ENCODE measurements at places on chromosomes 3 and 15.

GRCh38 chr3:191339316-191339917 lies 9.1 kb upstream of the UTS2B start:
- DNase-seq, result no peak

GRCh38 chr3:48423883-48424695 lies 5.8 kb downstream of the PLXNB1 start:
- no peak for DNase-seq

GRCh38 chr3:38029400-38030125 lies at the start of gene PLCD1:
PLCD1 (minus strand) TSS chr3:38029642; CDS start chr3:38029539, 103 bp downstream.
- peak; percentile 88 for DNase-seq

DNA sequence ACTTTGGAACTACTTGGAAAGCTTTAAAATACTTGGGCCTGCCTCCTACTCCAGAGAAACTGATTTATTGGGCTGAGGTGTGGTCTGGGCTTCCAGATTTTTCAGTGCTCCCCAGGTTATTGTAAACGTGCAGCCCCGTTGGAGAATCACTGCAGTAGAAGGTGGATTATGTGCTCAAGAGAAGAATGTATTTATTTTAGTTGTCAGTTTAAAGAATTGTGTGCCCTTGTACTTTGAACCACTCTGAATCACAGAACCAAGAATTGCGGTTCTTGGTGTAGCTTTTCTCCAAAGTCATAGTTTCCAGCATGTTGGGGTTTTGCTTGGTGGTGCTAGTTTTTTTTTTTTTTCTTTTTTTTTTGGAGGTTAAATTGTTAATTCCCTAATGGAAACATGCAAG lies 1.6 kb downstream of the TATDN2 start:
- peak; percentile 44 for DNase-seq

DNA sequence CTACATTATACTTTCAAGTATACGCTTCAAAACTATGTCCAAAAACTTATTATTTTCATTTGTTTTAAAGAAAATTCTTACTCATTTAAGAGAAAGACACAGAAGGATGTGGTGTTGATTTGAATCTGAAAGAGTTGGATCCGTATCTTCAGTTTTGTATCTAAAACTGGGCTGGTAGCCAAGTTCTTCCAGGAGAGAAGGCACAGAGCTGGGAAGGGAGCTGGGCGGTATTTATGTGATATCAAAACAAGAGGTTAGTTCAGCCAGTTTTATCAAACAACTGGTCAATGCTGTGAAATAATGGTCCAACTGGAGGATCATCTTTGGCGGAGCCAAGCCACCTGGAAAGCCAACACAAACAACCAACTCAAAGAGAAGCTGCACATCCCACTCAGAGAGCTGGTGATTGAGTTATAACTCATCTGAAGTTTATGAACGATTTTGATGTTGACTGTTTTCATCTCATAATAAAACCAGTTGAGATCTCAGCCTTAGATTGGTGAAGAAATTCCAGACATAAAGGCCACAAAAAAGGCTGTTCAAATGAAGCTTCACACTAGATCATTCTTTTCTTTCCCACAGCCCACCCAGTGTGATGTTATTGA lies 489.6 kb upstream of the RASGRP1 start:
- no peak for DNase-seq

DNA sequence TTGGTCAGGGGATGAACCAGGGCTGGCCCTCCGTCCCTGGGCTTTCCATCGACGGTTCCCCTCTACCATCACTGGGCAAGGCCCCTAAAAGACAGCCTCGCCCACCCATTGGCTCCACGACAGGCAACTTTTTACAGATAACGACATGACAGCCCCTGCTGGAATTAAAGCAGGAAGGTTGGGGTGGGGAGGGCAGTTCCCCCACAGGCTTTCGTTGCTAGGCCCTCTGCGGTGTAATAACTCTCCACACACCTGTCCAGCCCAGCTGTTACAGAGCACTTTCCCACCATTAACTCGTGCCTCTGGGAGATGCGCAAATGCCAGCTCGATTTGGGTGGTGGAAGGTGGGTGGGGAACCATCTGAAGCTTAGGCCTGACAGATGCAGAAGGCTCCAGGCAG lies 264.2 kb upstream of the TLE3 start:
- no peak for DNase-seq

- DNase-seq, result no peak
Measured at GRCh38 chr15:69888406-69888805, 209.3 kb downstream of the TLE3 start.

GRCh38 chr15:62107571-62108121 lies 40.9 kb downstream of the C2CD4A start:
- DNase-seq, result no peak

- DNase-seq, result peak; percentile 82
Measured at GRCh38 chr15:62391641-62392262, 226.7 kb upstream of the C2CD4B start.

DNA sequence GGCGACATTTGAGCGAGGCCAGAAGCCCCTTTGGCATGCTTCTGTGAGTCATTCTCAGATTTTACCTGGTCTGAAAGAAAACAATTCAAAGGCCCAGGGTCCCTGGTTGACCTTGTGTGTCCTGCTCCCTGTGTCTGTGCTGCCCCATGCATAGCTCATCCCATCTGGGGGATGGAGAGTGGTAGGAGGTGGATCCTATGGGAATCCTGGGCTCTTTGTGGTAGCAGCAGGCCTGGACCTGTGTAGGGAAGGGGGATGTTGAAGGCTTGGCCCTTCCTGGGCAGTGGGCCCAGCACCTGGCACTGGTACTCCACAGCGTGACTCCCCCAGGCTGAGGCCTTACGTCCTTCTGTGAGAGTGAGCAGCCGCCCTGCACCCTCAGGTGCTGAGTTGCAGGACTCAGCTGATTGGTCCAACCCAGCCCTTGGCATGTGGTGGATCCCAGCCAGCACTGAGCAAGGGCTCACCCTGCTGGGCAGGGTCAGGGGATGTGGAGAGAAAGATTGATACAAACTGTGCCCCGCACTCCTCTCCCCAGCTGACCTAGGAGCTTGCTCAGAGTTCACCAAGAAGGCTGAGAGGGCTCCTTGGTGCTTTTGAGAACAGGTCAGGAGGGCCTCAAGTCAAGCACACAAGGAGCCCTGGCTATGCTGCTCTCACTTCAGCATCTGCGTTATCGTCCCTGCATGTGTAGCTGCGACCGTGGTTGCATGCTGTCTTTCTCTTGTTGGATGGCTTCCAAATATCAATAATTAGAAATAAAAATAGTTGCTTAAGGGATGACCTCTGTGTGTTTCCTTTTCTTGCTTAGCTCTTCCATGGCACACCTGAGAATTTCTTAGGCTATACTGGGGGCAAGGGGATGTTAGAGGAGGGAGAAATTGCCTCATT lies 21.4 kb upstream of the JMJD7 start:
- DNase-seq, result no peak

DNA sequence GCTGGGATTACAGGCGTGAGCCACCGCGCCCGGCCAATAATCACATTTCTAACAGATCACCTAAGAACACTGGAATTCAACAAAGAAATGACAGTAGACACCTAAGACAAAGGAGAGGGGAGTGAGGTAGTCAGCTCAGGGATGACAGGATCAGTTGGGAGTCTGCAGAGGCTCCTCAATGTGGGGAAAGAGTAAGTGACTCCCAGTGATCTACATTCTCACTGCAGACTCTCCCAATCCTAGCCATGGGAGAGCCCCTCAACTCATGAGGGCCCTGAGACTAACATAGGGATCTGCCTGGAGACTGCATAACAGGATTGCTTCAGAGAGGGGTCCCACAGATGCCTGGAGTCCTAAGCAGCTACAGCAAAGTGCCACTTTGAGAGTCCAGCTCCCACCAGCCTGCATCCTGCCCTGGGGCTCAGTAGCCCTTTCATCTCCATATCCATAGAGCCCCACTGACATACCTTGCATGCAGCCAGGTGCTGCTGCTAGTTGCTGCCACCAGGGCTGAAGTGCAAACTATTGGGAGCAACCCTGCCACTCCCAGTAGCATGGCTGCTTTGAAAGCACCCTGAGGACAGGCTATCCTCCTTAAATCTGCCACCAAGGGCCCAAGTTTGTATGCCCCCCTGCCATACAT lies 21.8 kb upstream of the PFN2 start:
- no peak for DNase-seq

DNA sequence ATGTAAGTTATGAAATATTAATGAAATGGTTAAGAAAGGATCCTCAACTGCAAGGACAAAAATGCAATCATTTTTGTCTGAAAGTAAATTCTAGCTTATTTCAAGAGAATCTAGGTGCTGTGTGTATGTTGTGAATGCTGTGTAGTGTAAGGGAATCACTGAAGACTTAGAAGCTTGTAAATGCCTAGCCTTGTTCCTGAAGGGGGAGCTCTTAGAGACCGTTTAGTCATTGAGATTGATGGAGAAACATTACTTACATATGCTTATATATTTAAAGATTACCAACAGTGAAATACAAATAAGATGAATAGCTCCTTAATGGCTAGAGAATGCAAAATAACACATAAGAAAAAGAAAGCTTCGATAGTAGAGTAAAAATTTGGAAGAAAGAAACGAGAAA lies 67.9 kb downstream of the CNTN4 start:
- DNase-seq, result no peak

DNA sequence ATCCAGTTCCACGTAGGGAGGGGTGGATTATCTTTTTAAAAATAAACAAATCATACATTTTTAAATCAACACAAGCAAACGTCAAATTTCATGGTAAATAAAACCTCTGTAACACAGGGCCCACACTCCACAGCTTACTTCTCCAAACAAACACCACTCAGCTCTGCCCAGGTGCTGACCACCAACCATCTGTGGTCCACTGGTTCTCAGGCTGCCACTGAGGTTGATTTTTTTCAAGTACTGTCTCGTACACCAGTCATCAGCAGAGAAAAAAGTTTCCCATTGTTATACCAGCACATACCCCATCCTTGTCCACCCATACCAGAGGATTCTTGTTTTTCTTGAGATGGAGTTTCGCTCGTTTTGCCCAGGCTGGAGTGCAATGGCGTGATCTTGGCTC lies 32.4 kb downstream of the CHSY1 start:
- DNase-seq, result no peak

DNA sequence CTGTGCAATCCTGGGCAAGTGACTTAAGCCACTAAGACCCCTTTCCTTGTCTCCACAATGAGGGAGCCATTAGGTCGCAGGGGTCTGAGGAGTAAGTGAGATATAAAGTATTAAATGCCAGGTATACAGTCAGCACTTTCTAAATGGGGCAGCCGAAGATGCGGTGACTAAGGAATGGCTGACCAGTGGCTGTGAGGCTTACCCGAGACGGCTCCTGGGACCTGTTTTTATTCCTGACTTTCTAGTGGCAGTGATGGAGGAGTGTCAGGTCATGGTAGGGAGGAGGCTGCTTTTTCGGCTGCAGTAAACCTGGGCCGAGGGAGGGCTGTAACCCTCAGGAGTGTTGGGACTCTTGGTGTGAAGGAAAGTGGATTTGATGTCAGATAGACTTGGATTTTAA lies 52.3 kb downstream of the TRAK1 start:
- no peak for DNase-seq

- DNase-seq, result no peak
Measured at GRCh38 chr3:134080761-134081160, 51.0 kb upstream of the SLCO2A1 start.

DNA sequence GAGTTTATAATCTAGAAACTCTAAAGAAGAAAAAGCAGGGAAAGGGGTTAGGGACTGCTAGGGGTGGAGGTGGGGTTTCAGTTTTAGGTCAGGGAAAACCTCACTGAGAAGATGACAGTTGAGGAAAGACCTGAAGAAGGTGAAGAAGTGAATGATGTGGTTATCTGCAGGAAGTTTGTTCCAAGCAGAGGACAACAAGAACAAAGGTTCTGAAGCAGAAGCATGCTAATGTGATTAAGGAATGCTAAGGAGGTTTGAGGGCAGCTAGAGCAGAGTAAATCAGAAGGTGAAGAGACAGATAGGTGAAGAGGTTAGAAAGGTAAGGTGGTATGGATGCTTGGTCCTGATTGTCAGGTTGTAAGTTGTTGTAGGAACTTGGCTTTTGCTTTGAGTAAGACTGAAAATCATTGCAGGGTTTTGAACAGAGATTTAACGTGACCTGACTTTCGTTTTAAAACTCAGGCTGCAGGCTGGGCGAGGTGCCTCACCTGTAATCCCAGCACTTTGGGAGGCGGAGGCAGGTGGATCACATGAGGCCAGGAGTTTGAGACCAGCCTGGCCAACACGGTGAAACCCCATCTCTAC lies 8.6 kb downstream of the OXSR1 start:
- DNase-seq, result no peak

DNA sequence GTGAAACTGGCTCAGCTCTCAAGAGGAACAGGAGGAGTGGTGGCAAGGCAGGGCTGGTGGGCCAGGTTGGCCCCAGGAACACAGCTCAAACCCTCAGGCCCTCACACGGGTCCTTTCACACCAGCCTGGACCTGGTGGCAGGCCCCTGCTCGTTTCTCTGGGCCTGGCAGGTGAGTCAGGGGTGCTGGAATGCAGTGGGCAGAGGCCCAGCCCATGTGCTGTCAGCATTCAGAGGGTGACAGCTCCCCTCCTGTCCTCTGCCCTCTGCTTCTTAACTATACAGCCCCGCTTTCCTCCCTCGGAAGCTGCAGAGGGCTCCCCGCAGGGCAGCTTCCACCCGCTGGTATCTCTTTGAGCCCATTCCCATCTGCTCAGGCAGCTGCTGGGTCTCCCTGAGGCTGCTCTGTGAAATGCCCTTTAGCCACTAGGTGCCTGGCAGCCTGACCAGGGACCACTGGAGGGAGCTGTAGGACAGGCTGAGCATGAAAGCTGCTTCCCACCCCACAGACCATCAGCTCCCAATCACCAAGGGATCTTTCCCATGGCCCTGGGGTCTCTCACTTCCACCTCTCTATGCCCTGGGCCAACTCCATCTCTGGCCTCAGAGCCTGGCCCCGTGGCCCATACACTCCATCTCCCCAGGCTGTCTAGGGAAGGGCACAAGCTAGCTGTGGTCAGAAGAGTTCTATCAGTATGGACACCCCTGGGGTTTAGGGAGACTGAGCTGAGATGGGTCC lies 24.8 kb downstream of the SHF start:
- DNase-seq, result peak; percentile 88

- DNase-seq, result no peak
Measured at GRCh38 chr3:4107430-4107829, 195.7 kb upstream of the SETMAR start.
